ENCODE measurements at places on chromosomes 12 and 14. TPM values are rescaled to one million over a fixed set of nuclear protein-coding genes. Genes with fewer than 3 reads are reported as not detected.

DNA sequence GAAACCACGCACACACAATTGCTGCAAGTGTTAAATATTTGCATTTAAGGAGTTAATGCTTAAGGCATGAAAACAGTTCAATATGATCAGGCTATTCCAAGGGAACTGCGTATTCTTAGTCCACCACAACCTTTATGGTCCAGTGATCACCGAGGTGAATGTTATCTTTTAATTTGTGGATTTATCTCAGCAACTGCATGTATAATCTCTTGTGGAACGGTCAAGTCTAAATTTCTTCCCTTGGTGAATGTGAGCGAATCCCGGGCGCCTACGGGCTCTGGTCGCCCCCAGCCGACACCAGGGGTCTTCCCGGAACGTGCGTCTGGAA lies 999 bp upstream of the AK7 start:
- DNase-seq: no peak

GRCh38 chr12:9888665-9889273 lies 7.5 kb downstream of the KLRF2 start:
- DNase-seq: no peak

DNA sequence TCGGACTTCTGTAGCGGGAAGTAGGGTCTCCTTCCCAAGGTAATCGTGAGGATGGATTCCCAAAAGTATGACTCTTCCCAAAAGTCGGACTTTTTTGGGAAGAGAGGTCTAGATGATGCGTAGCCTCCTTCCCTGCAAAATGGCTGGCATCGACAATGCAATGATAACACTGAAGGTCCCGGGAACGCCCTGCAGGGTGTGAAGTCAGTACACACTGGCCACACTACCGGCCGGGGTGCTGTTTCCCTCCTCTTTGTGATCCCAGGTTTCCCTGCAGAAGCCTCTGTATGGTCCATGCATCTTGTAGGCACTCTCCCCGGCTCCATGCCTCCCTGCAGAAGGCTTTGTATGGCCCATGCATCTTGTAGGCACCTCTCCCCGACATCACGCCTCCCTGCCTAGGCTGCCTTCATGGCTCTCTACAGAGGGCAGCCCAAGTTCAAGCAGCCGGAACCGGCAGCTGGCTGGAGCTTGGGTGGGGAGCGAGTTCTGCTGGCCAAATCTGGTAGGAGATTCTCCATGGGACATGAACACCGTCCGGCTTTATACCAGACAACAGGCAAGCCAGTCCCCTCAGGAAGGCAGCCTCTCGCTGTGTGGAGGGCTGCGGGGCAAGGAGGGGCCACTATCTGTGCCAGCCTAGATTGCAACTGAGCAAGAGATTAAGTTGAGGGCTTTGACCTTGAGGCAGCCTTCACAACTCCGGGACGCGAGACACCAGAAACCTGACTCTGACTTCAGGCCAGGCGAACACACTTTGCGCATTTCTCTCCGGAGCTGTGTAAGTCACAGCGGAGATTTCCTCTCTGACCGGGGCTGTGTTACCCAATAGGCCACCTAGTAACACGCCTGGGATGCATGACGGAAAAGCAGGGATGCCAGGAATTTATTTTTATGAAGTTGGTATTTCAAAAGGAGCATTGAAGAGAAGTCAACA lies 23.5 kb downstream of the FZD10 start:
- no peak for DNase-seq

DNA sequence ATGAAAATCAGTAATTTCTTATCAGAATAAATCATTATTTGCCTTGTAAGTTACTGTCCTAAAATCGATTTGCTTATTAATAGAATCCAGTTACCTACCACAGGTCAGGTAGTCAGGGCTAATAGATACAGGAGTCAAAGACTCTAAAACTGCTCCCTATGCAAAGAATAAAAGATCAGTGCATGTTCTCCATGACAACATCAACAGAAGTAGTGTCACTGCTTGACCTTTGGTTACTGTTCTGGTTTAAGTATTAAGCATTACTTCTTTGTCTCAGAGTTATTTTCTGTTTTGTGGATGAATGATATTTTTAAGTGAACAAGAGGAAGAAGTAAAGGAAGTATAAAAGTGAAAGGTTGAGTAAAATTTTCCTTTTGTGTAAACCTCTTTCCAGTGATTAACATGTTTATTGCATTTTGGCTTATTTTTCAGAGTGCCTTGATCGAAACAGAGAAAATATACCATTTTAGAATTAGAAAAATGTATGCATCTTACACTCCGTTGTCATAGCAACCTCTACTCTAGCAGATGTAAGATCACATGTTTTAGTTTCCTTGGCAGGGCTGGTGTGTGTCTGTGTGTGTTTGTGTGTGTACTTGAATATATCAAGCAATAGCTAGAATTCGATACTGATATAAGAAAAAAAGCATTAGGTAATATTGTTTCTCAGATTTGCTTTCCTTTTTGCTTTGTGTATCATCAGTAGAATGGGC lies 44.7 kb downstream of the ABCD2 start:
- DNase-seq: no peak

DNA sequence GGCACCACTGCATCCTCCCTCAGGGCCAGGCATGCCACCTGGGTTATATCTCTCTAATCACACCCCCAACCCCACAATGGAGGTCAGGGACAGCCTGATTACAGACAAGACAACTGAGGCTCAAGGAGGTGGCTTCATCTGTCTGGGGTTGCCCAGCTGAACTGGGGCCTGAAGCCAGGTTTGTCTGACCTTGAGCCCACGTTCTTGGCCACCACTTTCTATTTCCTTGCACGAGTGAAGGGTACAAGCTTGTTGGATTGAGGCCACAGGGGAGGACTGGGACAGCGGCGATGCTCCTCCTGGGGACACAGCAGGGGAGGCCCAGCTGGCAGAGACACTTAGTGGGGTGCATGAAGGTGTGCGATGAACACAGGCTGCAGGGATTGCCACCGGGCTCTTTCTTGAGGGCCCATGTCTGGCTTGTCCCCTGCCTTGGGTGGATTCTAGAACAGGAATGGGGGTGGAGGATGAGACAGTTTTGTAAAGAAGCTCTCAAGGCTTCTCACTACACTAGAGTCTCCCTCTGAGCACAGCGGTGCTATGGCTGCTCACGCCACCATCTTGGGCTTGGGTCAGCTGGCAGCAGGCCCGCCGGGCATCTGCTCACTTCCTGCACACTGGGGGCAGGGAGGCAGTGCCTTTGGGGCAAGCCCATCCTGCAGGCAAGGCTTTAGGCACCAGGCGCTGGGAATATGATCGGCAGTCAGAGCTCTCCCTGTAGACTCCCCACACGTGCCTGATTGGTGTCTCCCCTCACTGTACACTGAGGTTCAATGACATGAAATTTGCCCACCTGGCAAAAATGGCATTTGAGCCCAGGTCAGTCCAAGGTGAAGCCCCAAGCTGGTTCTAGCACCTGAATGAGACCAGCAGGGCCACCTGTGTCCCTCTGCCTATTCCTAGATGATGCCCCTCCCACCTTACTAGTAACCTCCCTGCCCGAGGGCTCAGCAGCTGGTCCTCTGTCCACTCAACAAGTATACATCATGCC lies 16.0 kb downstream of the RITA1 start:
- no peak for DNase-seq

DNA sequence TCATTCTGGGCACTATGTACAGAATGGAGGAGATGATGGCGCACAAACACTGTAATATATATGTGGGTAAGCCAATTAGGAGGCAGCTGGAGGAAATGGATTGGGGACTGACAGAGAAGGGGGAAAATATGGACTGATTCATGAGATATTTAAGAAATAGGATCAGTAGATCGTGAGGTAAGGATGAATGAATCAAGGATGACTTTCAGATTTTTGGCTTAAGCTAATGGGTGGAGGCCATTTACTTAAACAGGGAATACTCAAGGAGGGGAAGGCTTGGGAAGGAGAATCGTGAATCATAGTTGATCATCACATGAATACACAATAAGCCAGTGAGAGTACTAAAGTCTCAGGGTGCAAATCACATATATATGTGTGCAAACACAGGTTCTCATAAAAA lies 11.2 kb upstream of the GNPNAT1 start:
- no peak for DNase-seq

DNA sequence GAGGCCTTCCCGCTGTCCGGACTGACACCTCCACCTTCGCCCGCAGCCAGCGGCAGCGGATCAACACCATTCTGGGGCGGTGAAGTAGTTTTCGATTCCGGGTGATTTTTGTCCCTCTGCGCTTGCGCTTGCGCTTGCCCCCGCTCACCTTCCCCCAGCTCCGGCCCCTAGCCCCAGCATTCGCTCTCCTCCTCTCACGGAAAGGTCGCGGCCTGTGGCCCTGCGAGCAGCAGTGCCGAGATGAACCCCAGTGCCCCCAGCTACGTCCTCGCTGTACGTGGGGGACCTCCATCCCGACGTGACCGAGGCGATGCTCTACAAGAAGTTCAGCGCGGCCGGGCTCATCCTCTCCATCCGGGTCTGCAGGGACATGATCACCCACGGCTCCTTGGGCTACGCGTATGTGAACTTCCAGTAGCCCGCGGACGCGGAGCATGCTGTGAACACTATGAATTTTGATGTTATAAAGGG lies 22.7 kb upstream of the SRGAP1 start:
- no peak for DNase-seq

- no peak for DNase-seq
Measured at GRCh38 chr12:103667125-103667524, 80.1 kb downstream of the STAB2 start.

DNA sequence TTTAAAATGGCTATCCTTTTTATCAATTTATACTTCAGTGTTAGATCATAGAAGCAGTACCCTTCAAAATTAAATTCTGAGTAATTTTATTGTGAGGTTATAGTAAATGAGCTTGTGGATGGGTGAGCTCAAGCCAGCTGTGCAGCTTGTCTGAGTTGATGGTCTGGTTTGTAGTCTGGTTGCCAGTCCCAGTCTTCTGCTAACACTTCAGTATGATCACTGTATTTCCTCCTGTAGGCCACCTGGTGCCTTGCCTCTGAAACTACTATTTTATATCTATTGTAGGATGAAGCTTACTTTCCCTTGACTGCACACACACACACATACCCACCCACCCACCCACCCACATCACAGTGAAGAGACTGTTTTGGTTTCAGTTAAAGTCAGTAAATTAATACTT lies 496.4 kb downstream of the PCNX1 start:
- no peak for DNase-seq

DNA sequence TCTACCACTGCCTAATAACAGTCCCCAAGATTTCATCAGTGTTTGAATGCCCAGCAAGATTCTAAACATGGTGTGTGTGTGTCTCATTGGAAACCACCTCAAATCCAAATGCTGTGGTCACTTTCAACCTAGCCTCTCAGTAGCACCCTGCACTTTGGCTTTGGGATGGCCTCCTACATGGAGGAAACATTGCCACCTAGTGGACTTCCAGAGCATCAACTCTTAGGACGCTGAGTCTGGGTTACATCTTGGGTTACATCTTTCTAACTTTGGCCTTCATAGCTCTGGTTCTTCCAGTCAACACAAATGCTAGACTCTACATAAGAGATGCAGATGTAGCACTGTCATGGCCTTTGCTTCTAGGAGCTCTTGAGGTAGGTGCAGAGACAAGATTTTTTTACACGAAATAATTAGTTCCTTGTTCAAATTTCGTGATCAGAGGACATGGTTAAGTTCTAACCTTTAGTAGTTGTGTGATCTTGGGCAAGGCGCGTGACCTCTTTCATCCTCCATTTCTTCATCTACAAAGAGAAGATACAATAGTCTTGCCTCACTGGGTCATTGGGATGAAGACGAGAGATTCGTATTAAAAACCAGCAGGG lies 113.5 kb upstream of the VASH1 start:
- DNase-seq: peak; percentile 82

- DNase-seq: no peak
Measured at GRCh38 chr14:44339231-44339630, 167.9 kb downstream of the FSCB start.

SOX5 gene
- 79.5 TPM for total RNA-seq

SYCP3 gene
- 0.04 TPM for total RNA-seq

MYRFL gene
- total RNA-seq: 0.37 TPM

CLECL1 gene
- total RNA-seq: not detected

TAS2R9 gene
- total RNA-seq: not detected

KRT73 gene
- not detected for total RNA-seq

IQSEC3 gene
- 1.0 TPM for total RNA-seq

All from neural progenitor cell (in vitro differentiated cells).